Hepatocyte (in vitro differentiated cells): ENCODE measurements at places on chromosomes 4 and X. TPM values are rescaled to one million over a fixed set of nuclear protein-coding genes. Genes with fewer than 3 reads are reported as not detected.
A peak's percentile ranks its signal among the peaks of the same experiment; 100 is the strongest.

DNA sequence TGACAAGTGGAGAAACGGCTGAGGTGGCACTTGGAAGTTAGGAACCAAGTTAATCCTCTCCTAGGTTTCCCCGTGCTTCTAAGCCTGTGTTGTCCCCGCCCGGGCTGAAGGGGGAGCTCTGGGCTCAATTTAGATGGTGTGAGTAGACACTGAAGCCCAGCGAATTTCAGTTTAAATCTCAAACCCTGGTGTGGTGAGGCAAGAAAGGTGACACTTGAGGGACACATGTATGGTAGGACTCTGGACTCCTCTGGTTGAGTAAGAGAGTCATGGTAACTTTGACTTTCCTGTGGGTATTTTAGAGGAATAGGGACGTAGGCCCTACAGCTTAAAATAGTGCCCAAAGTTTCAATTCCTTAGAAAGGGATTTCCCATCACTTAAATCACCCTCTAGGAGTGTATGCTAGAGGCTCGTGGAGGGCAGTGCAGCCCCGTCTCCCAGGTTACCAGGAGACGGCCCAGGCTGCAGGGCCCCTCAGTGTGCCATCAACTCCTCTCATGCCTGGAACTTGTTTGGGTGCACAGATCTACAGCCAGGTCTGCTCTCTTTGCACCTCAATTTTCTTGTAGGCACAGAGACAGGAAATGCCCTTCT is 24.0 kb downstream of the HAND2 start:
- H3K27ac ChIP-seq: peak overlapping the region; percentile 2
- peaks cover 92% of the 10 kb centered on the region for H3K27me3 ChIP-seq
- peaks cover 7% of the 10 kb centered on the region for H3K4me1 ChIP-seq

FANCB gene
- 1.9 and 2.9 TPM in 2 replicates for total RNA-seq

DNA sequence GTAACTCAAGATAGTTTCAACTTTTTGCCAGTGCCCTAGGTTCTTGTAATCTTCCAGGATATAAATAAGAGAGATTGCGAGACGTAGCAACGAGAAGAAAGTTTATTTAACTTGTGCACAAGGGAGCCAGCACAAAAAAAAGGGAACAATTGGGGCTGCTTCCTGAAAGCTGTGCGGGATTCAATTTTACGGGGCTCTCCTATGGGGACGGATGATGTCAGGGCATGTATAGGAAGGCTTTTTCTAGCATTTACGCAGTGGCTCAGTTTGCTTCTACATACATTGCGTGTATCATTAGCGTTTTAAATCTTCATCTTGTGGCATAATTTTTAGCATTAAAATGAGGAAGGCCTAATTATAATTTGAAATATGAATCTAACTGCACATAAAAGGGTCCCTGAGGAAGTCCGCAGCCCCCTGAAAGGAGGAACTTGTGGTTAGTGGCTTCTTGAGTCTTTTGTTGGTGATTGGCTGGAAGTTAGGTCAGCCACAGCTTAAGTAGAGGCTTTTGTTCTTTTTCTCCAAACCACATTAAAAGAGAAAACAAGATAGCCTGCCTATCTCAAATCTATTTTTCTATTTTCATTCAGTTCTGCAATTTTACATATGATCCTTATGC is 668.2 kb upstream of the NDST4 start:
- H3K27ac ChIP-seq: no peak overlapping the region
- H3K4me3 ChIP-seq: no peak overlapping the region
- no peaks in the 10 kb centered on the region for H3K36me3 ChIP-seq
- H3K27me3 ChIP-seq: no peaks in the 10 kb centered on the region
- H3K4me1 ChIP-seq: no peaks in the 10 kb centered on the region

GRCh38 chrX:147877726-147878125 is 34.0 kb upstream of the FMR1 start:
- H3K4me3 ChIP-seq: no peak overlapping the region
- H3K27ac ChIP-seq: no peak overlapping the region
- no peaks in the 10 kb centered on the region for H3K36me3 ChIP-seq
- H3K4me1 ChIP-seq: no peaks in the 10 kb centered on the region
- no peaks in the 10 kb centered on the region for H3K27me3 ChIP-seq
- no peak for DNase-seq

STATH gene
- not detected in 2 replicates for total RNA-seq

- no peaks in the 10 kb centered on the region for H3K4me1 ChIP-seq
- H3K27me3 ChIP-seq: no peaks in the 10 kb centered on the region
- no peak overlapping the region for H3K4me3 ChIP-seq
These were observed 12.1 kb upstream of the TLR8 start for GRCh38 chrX:12894074-12895030.

ARHGAP24 gene
- 20.3 and 29.6 TPM in 2 replicates for total RNA-seq

TRIM2 gene
- 82.1 and 84.1 TPM in 2 replicates for total RNA-seq

- H3K4me3 ChIP-seq: no peak overlapping the region
- peaks cover 7% of the 10 kb centered on the region for H3K4me1 ChIP-seq
- no peaks in the 10 kb centered on the region for H3K27me3 ChIP-seq
These were observed 17.4 kb downstream of the CCNG2 start for GRCh38 chr4:77174426-77174825.

GRCh38 chrX:125289920-125290319 is 29.8 kb upstream of the TEX13C start:
- no peaks in the 10 kb centered on the region for H3K36me3 ChIP-seq
- no peak overlapping the region for H3K27ac ChIP-seq
- DNase-seq: no peak
- peaks cover 5% of the 10 kb centered on the region for H3K4me1 ChIP-seq
- H3K4me3 ChIP-seq: no peak overlapping the region
- no peaks in the 10 kb centered on the region for H3K27me3 ChIP-seq

CT45A3 gene
- total RNA-seq: not detected in 2 replicates

DNA sequence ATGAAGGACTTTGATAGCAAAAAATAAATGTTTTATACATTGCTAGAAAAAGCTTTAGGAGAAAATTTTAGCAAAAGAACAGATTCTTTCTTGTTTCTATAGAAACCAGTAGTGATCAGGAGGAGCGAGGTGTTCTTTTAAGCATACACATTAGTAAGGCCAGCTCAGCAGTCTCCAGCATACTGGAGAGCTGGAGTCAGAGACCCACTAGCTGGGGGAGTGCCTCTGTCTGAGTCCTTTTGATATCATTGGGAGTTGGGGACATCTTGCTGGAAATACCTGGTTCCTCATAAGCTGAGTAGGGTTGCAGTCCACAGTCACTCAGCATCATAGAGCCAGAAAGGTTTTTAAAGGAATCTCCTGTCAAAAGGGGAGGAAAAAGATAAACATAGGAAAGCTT is 67.4 kb downstream of the AFF2 start:
- no peaks in the 10 kb centered on the region for H3K36me3 ChIP-seq
- H3K27me3 ChIP-seq: no peaks in the 10 kb centered on the region
- H3K4me1 ChIP-seq: peaks cover 9% of the 10 kb centered on the region
- H3K27ac ChIP-seq: no peak overlapping the region

PHOX2B gene
- not detected in 2 replicates for total RNA-seq

AFP gene
- total RNA-seq: 23,697 and 25,243 TPM in 2 replicates

GRCh38 chr4:4869731-4870571 is 10.5 kb downstream of the MSX1 start:
- DNase-seq: no peak
- no peak overlapping the region for H3K4me3 ChIP-seq
- no peak overlapping the region for H3K27ac ChIP-seq
- peaks cover 19% of the 10 kb centered on the region for H3K4me1 ChIP-seq
- H3K36me3 ChIP-seq: no peaks in the 10 kb centered on the region

DNA sequence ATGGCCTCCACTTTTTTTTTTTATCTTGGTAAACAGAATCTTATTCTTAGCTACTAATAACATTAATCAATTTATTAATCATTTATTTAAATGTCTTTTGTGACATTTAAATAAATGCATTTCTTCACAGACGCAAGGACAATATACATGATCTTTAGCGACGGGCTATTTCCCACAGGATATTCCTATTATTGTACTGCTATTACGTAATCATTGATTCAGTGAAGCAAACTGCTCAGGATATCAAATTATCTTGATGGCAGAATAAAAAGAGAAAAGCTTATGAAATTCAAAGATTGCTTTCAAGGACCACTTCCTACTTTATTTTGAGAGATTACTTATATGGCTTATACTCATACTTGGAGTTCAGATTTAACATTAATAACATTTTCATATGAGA is 114.1 kb downstream of the FAM9B start:
- DNase-seq: no peak
- no peaks in the 10 kb centered on the region for H3K27me3 ChIP-seq
- no peak overlapping the region for H3K27ac ChIP-seq
- H3K4me1 ChIP-seq: no peaks in the 10 kb centered on the region
- H3K36me3 ChIP-seq: no peaks in the 10 kb centered on the region

DNA sequence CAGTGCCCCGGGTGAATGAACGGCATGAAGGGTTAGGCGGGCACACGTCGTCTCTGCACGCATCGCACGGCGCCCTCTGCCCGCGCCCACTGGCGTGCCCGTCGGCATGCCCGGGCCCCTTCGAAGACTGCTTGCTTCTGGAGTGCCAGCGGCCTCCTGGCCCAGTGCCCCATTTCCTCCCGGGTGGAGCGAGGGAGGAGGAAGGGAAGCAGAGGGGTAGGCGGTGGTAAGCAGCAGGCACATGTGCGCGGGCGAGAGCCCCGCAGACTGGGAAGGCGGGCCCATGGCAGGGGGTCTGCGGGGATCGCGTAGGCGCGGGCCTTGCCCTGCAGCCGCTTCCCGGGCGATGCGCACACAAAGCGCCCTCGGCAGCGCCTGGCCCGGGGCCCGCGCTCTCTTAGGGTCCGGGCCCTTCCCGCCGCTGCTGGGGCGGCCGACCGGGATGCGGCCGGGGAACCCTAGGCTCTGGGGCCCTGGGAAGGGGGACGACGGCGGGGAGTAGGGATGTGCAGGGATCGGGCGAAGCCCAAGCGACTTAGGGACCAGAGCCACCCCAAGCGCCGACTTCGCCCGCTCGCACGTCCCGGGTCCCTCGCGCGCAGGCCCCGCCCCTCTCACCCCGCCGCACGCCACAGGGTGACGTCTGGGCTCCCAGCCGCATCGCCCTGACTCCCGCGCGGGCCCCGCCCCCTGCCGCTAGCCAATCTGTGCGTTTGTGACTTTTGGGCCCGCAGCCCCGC is 866 bp upstream of the EMD start:
- no peaks in the 10 kb centered on the region for H3K27me3 ChIP-seq
- H3K4me3 ChIP-seq: peak overlapping the region; percentile 2
- peak overlapping the region; percentile 98 for H3K27ac ChIP-seq
- DNase-seq: peak; percentile 57
- no peaks in the 10 kb centered on the region for H3K36me3 ChIP-seq

DOK7 gene
- 0.23 TPM in 1 of 2 replicates, not detected in the other for total RNA-seq

DNA sequence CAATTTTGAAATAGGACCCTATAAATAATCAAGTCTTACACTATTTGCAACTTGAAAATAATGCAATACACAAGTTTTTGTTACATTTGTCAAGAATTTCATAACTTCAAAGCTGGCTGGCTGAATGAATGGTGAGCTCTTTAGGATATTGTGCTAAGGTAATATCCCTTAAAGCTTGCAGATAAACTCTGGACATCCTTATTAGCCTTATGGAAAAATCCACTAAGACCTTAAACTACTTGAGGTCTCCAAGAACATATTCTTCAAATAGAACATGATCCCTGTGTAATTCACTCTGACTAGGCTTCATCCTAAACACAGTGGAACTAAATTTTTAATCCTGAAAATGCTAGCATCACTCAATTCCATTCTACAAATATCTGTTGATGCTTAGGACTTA is 199.3 kb downstream of the PACRGL start:
- no peaks in the 10 kb centered on the region for H3K27me3 ChIP-seq
- no peaks in the 10 kb centered on the region for H3K36me3 ChIP-seq
- DNase-seq: no peak
- no peak overlapping the region for H3K27ac ChIP-seq

DNA sequence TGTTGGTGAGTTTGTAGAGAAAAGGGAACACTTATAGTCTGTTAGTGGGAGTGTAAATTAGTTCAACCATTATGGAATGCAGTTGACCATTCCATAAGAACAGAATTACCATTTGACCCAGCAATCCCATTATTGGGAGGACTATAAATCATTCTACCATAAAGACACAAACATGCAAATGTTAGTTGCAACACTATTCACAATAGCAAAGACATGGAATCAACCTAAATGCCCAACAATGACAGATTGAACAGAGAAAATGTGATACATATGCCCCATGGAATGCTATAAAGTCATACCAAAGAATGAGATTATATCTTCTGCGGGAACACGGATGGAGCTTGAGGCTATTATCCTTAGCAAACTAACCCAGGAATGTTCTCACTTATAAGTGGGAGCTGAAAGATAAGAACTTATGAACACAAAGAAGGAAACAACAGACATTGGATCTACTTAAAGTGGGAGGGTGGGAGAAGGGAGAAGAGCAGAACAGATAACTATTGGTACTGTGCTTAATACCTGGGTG is 1819.2 kb upstream of the ADGRL3 start:
- H3K4me1 ChIP-seq: no peaks in the 10 kb centered on the region
- no peak for DNase-seq
- no peak overlapping the region for H3K4me3 ChIP-seq

DNA sequence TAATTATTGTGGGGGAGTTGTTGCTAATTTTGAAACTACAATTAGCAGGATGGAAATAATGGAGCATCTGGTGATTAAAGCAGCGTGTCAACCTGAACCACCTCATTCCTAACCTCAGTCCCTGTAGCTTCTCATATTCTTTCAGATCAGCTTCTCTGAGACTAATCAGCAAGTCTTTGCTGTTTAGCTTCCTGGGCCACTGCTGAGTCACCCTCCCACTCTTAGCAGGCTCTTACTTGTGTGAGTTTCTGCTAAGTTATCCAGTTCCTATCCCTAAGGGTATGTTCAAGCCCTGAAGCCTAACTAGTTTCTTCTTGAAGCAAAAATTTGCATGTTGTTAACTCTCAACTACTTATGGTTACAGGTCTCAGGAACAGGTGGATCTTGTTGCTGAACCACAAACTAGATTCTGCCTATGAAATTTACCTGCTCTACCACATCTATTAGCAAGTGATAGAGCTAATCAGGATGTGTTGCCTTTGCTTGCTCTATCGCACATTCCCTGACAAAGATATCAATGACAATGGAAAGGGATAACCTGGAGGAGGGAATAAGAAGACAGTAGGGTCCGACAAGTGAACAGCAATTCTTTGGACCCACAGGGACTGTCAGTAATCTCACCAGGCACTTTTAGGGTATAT is 134.2 kb downstream of the EIF4E start:
- no peaks in the 10 kb centered on the region for H3K27me3 ChIP-seq
- H3K27ac ChIP-seq: no peak overlapping the region
- H3K36me3 ChIP-seq: no peaks in the 10 kb centered on the region
- no peaks in the 10 kb centered on the region for H3K4me1 ChIP-seq
- H3K4me3 ChIP-seq: no peak overlapping the region

HMX1 gene
- total RNA-seq: not detected in 2 replicates

TBC1D9 gene
- 32.8 and 35.6 TPM in 2 replicates for total RNA-seq

TGIF2LX gene
- not detected in 2 replicates for total RNA-seq

SSX4 gene
- not detected in 2 replicates for total RNA-seq

DNA sequence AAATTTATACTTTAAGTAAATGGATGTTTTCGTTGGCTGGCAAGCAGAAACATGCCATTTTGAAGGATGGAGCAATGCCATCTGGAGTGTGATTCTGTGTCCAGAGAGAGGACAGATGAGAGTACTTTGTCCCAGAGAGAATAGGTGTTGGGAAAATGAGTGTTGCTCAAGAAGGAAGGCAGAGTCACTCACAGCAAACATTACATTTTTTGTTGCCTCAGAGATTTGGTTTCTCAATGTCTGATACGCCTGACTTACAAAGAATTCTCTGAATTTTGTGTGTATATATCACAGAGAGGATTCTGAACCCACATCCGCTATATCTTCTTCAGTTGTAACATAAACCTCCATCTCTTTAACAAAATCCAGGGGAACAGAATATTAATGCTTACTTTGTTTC is 102.8 kb upstream of the PCDH18 start:
- H3K27ac ChIP-seq: no peak overlapping the region
- no peaks in the 10 kb centered on the region for H3K36me3 ChIP-seq
- no peaks in the 10 kb centered on the region for H3K27me3 ChIP-seq
- no peak for DNase-seq

RHOH gene
- total RNA-seq: 0.36 TPM in 1 of 2 replicates, not detected in the other

ATOH1 gene
- 0.37 and 0.80 TPM in 2 replicates for total RNA-seq
